ENCODE measurements at places on chromosomes 6 and 20.
A peak's percentile ranks its signal among the peaks of the same experiment; 100 is the strongest.

GRCh38 chr6:34237316-34237721, 646 bp downstream of the HMGA1 start:
- peaks cover 4% of the 10 kb centered on the region for H3K4me1 ChIP-seq
- no peaks in the 10 kb centered on the region for H3K27me3 ChIP-seq
- H3K4me3 ChIP-seq: peak overlapping the region; percentile 90
- H3K36me3 ChIP-seq: peaks cover 19% of the 10 kb centered on the region
- ATAC-seq: peak; percentile 24

GRCh38 chr6:55992546-55992945, 117.2 kb upstream of the BMP5 start:
- no peaks in the 10 kb centered on the region for H3K36me3 ChIP-seq
- H3K4me1 ChIP-seq: no peaks in the 10 kb centered on the region
- no peak for ATAC-seq
- no peak overlapping the region for H3K27ac ChIP-seq
- H3K27me3 ChIP-seq: no peaks in the 10 kb centered on the region

- H3K27me3 ChIP-seq: peaks cover 38% of the 10 kb centered on the region
- H3K36me3 ChIP-seq: peaks cover 31% of the 10 kb centered on the region
- H3K4me1 ChIP-seq: no peaks in the 10 kb centered on the region
- H3K27ac ChIP-seq: no peak overlapping the region
- no peak overlapping the region for H3K4me3 ChIP-seq
These were observed 25.5 kb downstream of the NPEPL1 start for GRCh38 chr20:58718121-58718563.

- H3K4me1 ChIP-seq: peaks cover 4% of the 10 kb centered on the region
- peak overlapping the region; percentile 98 for H3K27ac ChIP-seq
- H3K36me3 ChIP-seq: no peaks in the 10 kb centered on the region
- no peaks in the 10 kb centered on the region for H3K27me3 ChIP-seq
- peak overlapping the region; percentile 84 for H3K4me3 ChIP-seq
These were observed 945 bp downstream of the PHF10 start for GRCh38 chr6:169723200-169723909.

DNA sequence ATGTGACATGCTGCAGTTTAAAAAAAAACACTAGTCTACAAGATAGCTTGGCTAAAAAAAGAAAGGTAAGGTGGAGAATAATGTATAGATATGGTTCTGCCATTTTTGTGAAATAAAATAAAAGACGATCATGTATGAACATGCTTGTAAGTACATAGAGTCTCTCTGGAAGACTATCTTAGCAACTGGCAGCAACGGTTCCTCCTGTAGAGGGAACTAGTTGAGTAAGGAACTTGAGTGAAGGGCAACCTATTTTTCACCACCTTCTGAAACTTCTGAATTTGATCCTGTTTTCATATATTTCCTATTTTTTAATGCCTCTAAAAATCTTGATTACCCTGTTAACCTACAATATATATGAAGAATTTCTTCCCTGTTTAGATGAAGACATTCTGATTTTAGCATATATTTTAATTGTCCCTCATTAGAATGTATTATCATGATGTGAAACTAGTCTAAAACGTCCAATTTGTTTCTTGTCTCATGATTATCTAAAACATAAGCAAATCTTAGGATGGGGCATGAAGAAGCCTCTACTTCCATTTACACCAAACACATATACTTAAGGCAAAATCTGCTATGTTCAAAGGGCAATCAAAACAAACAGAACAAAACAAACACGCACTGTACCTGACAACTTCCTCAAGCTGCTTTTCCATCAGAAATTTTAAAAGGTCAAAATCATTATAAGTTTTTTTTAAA, 202.5 kb downstream of the ISM1 start:
- H3K36me3 ChIP-seq: no peaks in the 10 kb centered on the region
- no peak for ATAC-seq
- H3K4me1 ChIP-seq: no peaks in the 10 kb centered on the region
- H3K27me3 ChIP-seq: no peaks in the 10 kb centered on the region
- H3K27ac ChIP-seq: no peak overlapping the region

GRCh38 chr6:2658788-2659187, 91.9 kb downstream of the MYLK4 start:
- no peak for ATAC-seq
- no peak overlapping the region for H3K4me3 ChIP-seq
- H3K27ac ChIP-seq: no peak overlapping the region
- no peaks in the 10 kb centered on the region for H3K27me3 ChIP-seq
- no peaks in the 10 kb centered on the region for H3K4me1 ChIP-seq

GRCh38 chr20:17822039-17822438, 122.3 kb downstream of the BANF2 start:
- no peak overlapping the region for H3K27ac ChIP-seq
- peak; percentile 70 for ATAC-seq
- peaks cover 5% of the 10 kb centered on the region for H3K4me1 ChIP-seq

- H3K36me3 ChIP-seq: no peaks in the 10 kb centered on the region
- peak overlapping the region; percentile 86 for H3K27ac ChIP-seq
- no peaks in the 10 kb centered on the region for H3K27me3 ChIP-seq
- H3K4me1 ChIP-seq: peaks cover 35% of the 10 kb centered on the region
These were observed 323.6 kb downstream of the CD83 start for GRCh38 chr6:14440940-14441781.

- H3K27ac ChIP-seq: no peak overlapping the region
- H3K27me3 ChIP-seq: no peaks in the 10 kb centered on the region
- H3K36me3 ChIP-seq: no peaks in the 10 kb centered on the region
- H3K4me3 ChIP-seq: no peak overlapping the region
- ATAC-seq: no peak
- H3K4me1 ChIP-seq: peaks cover 10% of the 10 kb centered on the region
These were observed 117.2 kb upstream of the BACH2 start for GRCh38 chr6:90413867-90414266.

- no peak overlapping the region for H3K4me3 ChIP-seq
- no peaks in the 10 kb centered on the region for H3K27me3 ChIP-seq
- no peak for ATAC-seq
- no peak overlapping the region for H3K27ac ChIP-seq
These were observed 11.6 kb downstream of the SLC9A8 start for GRCh38 chr20:49824206-49824605.

GRCh38 chr6:129844118-129844891, 16.8 kb downstream of the TMEM244 start:
- no peak overlapping the region for H3K4me3 ChIP-seq
- no peak overlapping the region for H3K27ac ChIP-seq
- no peaks in the 10 kb centered on the region for H3K27me3 ChIP-seq
- H3K36me3 ChIP-seq: no peaks in the 10 kb centered on the region

DNA sequence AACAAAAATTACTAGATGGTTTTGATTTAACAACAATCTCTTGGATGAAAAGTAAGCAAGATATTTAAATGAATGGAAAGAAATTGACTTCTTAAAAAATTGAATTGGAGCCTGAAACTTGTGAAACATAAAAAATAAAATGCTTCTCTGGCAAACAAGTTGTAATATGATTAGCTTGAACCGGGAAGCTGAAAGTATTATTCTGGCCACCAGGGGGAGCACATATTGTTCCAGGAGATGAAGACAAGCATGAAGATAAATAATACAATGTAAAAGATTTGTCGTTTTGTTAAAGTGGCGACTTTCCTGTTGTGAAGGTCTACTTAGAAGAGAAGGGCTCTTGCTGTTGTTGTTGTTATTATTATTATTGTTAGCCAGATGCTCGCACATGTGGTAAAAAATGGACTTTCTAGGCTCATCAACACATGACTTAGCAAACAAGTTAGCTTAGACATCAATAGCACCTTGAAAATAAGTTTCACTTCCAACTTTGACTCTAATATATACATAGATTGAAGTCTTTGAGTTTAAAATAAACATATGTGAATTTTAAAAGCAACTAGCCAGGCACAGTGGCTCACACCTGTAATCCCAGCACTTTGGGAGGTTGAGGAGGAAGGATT, 14.2 kb downstream of the PAX1 start:
- ATAC-seq: no peak
- no peaks in the 10 kb centered on the region for H3K4me1 ChIP-seq
- no peak overlapping the region for H3K4me3 ChIP-seq

- H3K27me3 ChIP-seq: no peaks in the 10 kb centered on the region
- no peak for ATAC-seq
- no peaks in the 10 kb centered on the region for H3K4me1 ChIP-seq
- H3K27ac ChIP-seq: no peak overlapping the region
- no peak overlapping the region for H3K4me3 ChIP-seq
These were observed 30.0 kb downstream of the BRPF3 start for GRCh38 chr6:36226438-36227047.

GRCh38 chr6:148932731-148933130, 185.9 kb downstream of the UST start:
- H3K4me1 ChIP-seq: peaks cover 18% of the 10 kb centered on the region
- ATAC-seq: no peak
- H3K4me3 ChIP-seq: no peak overlapping the region
- H3K27ac ChIP-seq: no peak overlapping the region
- H3K27me3 ChIP-seq: no peaks in the 10 kb centered on the region

Measured in gastroesophageal sphincter (tissue), 4 donors.